ENCODE measurements at places on chromosomes 6 and 20. TPM values are rescaled to one million over a fixed set of nuclear protein-coding genes. Genes with fewer than 3 reads are reported as not detected.
A peak's percentile ranks its signal among the peaks of the same experiment; 100 is the strongest.

DNA sequence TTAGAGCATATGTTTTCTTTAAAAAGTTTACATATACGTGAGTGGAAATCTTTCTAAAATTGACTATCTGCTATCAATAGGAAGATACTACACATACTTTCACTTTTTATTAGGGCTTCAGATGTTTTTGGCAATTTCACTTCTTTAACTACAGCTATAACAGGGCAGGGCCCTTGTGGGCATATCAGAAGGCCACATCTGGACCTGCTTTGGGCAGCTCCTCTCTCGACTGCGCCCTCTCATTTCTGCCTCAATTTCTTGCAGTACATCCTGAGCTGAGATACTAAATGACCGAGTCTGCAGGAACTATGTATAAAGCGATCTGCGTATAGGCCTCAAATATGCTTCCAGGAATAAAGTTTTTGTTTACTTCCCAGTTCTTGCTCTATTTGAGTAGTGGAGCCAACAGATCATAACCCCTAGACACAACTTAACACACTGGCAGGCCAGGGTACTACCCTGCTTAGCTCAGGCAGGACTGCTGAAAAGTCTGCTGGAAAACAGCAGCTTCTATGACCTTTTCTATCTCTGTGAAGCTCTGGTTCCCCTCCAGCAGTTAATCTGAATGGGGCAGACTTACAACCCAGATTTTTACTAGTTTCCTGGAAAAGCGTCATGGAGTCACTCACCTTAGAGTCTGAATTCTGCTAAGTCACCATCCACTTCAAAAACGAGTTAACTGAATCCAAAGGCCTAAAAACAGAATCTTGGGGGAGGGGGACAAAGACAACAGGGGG lies 12.7 kb downstream of the GCLC start:
- DNase-seq = no peak

- peak; percentile 98 for DNase-seq
Observed at GRCh38 chr20:327186-328026, 2.1 kb downstream of the SOX12 start.

GRCh38 chr20:10665027-10665561 lies 8.7 kb downstream of the JAG1 start:
- DNase-seq = no peak

GRCh38 chr6:23534351-23534750 lies 591.7 kb upstream of the NRSN1 start:
- no peak for DNase-seq

DNA sequence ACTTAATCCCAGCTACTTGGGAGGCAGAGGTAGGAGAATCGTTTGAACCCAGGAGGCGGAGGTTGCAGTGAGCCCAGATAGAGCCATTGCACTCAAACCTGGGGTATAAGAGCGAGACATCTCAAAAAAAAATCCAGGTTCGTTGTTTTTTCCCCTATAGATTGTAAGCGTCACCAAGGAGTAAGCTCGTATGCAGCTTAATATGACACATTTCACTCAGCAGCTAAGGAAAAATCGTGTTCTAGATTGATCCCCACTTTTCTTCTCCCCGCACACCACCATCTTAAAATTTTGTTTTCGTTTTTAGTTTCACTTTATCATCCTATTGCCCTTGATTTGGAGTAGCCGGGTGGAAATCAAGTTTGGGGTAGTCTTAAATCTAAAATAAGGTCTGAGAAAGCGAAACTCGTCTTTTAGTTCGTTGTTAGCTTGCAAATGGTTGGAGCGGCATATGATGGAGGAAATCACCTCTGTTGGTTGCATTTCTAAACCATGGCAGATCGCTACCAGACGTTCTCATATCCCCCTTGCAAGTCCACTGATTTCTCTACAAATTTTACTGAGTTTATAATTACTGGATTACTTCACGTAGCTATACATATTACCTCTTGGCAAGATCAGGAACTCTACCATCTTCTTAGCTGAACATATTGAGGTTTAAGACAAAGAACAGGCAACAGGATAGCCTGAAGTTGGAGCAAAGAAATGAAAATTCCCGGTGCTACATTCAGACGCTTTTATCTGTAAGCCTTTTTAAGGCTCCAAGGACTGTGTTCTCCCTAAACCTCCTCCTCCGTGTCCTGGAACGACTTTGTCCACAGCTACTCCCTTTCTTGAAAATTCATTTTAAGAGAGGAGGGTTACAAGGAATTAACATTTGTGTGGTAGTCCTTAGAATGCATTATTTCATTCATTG lies 91.1 kb upstream of the BTN3A2 start:
- no peak for DNase-seq

Gene RFX6
- total RNA-seq = not detected

Gene ALDH5A1
- 3.5 TPM for total RNA-seq

Gene GCM1
- total RNA-seq = not detected
